Putamen (tissue), 1 donor: ENCODE measurements at places on chromosomes 12 and 14.
A peak's percentile ranks its signal among the peaks of the same experiment; 100 is the strongest.

DNA sequence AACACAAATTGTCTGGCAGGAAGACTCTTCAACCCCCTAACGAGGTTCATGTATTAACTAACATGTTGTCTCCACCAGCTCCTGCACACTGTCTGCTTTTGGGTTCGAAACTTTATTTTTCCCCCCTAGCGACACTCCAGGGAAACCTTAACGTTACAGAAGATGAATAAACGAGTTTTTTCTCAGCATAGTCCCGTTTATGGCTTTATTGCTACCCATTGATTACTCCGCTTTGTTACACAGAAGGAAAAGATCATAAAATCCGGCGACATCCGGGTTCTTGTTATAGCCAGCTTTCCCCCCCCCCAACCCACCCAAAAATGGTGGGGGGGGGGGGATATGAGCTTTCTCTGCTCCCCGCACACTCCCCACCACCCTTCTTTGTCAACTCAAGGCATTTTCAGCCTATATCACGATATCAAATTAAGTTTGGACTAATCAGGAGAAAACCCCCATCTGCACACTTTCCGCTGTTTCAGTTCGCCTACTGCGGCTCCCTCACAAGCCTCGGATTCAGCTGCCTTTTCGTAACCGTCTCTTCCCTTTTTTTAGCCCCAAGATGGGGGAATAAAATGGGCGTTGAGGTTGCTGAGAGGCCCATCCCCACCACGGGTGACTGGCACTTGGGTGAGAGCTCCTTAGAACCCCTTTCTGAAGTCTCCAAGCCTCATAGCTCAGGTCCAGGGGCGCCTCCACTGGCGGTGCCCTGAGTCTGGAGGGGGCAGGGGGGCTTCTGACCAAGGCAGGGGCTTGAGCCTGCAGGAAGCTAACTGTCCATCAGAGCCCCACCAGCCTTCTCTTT, 1.4 kb upstream of the HOXC6 start:
- no peak for DNase-seq

DNA sequence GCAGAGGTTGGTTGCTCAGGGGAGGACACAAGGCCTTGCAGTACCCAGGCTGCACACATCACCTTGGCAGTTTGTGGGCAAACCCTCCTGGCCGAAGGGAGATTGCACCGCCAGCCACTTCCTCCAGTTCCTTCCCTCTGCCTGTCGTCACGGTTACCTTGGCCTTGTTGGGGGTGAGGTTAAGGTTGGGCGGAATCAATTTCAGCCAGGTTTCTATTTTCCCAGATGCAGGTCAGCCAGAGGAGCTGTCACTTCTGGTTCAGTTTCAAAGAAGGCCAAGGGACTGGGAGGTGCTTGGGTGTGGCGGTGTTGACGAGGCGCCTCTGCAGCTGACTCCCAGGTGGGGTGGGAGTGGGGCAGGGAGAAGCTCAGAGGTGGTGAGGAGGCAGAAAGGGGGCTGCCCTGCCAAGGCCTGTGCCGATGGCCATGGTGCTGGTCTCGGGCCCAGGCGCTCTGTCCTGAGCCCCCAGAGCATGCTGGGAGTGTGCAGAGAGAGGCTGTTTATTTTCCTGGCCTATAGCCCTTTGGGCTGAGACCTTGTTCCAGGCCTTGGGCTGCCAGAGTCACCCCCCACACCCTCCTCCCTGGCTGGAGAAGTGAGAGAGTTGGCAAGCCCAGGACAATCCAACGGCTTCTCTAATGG, 31.4 kb downstream of the JDP2 start:
- DNase-seq, result peak; percentile 50

DNA sequence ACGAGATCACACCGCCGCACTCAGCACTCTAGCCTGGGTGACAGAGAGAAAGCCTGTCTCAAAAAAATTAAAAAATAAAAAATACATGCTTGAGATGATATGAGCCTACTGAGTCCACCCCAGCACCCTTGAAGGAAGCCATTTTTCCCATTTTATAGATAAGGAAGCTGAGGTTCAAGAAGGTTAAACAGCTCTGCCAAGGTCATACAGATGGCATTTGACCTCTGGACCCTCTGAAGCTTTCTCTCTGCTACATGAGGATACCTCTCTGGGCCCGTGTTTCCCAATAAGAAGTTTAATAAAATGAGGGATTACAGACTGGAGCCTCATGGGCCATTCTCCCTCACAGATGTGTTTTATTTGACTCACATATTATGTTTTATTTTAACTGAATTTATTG, 53.9 kb upstream of the PNMA1 start:
- DNase-seq, result no peak

- DNase-seq, result no peak
These were observed 44.6 kb upstream of the FZD10 start for GRCh38 chr12:130117701-130118100.

- no peak for DNase-seq
These were observed 3.0 kb downstream of the FBRSL1 start for GRCh38 chr12:132492951-132493350.

- DNase-seq, result no peak
These were observed 48.8 kb downstream of the STXBP6 start for GRCh38 chr14:25001156-25001555.

GRCh38 chr14:104523546-104523935, 56.0 kb upstream of the C14orf180 start:
- DNase-seq, result no peak

DNA sequence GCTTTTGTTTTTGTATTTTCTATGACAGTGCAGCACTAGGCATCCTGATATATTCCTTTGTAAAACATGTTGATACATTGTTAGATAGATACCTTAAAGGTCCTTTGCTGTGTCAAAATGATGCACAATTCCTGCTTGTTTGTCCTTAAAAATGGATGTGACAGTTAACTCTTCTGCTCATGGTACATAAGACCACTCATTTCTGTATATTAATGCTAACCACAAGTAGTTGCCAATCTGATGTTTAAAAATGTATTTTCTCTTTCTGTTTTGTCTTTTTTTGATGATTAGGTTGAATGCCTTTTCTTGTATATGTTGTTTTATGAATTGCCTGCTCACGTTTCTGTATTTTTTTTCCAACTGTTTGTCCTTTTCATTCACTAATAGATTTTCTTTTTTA, 35.1 kb downstream of the ATF7IP start:
- DNase-seq, result no peak

GRCh38 chr12:109052097-109052413, 321 bp upstream of the USP30 start:
- no peak for DNase-seq

DNA sequence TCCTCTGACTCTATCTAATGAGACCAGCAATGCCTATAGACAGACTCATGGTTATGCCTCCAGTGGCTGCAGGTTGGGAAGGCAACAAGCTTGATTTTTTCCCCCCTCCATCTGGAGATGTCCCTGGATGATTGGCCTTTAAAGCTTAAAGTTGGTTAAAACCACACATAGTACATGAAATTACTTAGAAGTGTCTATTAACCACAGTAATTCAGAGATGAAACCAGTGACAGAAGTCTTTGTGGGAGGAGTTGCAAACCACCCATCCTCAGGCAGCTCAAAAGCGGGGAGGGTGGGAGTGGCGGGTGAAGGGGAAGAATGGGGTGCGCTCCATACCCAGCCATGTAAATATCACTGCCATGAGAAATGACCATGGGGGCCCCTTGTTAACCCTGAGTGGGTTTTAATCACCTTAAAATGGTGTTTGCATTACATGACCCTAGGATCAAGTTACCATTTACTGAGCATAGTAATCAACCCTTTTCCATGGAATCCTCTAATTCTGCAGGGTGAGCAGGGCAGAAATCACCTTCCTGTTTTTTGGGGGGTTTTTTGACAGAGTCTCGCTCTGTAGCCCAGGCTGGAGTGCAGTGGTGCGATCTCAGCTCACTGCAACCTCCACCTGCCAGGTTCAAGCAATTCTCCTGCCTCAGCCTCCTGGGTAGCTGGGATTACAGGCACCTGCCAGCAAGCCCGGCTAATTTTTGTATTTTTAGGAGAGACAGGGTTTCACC, 133.5 kb downstream of the FOXN3 start:
- DNase-seq, result no peak

GRCh38 chr12:53659571-53659981, 16.3 kb downstream of the ATP5MC2 start:
- DNase-seq, result no peak

- no peak for DNase-seq
These were observed 6.2 kb downstream of the NCOR2 start for GRCh38 chr12:124561231-124561630.

DNA sequence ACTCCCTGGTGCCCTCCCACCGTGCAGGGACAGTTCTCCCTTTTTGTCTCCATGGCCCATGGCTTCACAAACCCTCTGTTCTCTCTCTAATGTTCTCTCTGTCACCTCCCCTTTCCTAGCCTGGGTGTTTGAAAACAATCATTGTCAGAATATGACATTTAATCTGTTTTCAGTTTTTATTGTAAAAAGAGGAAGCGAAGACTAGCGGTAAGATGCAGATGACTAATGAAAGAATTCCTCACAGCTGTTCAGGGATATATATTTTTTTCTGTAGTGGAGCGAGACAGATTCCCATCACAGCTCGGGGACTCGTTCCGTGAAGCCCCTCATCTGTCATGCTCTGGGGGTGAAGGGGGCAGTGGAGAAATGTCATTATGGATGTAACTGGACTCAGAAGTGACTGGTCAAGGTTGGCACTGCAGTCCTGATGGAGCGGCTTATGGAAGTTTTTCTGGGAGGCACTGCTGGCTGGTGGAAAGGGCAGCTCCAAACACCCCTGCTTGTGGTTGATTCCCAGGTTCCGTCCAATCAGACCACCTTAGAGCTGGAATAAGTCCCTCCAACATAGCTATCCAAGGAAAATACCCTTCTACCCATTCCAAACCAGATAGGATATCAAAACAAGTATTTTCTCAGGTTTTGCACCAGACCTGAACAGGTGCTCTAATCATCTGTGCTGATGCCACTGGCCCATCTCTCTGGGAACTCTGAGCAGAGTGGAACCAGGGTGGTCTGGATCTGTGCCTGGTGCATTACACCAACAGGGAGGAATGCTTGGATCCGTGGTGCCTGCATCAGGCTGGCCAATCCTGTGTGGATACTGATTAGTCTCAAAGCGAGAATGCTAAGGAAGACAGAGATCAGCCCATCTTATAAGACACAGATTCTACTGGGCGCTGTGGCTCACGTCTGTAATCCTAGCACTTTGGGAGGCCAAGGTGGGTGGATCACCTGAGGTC, 84.7 kb downstream of the GPATCH2L start:
- DNase-seq, result no peak

- DNase-seq, result no peak
These were observed 32.7 kb downstream of the GPHB5 start for GRCh38 chr14:63286071-63286470.

DNA sequence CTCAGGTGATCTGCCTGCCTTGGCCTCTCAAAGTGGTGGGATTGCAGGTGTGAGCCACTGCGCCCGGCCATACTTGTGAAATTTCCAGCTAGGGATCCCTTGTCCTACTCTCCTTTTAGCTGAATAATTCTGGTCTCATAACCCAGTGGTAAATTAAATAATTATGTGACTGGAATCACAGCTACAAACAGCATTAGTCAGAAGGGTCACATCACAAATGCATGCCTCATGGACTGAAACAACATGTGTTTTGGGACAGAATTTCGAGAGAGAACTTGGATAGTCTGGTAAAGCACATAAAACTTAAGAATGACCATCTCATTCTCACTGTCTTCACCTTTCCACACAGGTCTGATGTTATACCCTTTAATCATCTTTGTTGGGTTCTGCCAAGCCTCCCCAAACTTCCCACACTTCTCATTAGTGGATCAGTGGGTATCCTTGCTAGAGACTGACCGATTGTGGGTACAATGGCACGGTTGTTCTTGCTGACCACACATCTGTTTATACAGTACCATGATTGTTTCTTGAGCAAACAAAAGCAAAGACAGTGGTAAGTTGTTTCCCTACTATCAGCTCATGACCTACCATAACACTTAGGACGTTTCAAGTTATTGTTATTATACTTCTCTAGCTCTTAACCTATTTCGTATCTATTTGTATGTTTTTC, 5.1 kb downstream of the GPRC5D start:
- peak; percentile 93 for DNase-seq
